ENCODE measurements at places on chromosomes 3 and 15.

GRCh38 chr3:149933858-149934257 is 36.8 kb downstream of the PFN2 start:
- no peak for DNase-seq

DNA sequence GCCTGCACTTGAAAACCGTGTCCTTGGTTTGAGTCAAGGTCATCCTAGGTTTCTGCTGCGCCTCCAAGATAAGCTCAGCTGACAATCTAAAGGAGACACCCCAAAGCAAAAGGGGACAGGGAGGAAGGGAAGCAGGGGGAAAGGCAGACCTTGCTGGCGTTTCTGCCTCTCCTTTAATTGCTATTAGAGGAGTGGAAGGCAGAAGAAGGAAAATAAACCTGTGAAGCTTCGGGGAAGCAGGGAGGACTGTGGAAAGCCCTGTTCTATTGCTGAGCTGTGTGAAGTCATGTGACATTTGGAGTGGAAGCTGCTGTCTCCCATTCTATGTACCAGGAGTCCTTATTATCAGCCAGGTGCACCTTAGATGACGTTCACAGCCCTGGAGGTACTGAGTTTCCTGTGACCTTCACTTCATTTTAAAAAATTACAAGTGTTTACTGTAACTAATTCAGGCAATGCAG is 21.5 kb upstream of the CHD2 start:
- DNase-seq, result no peak

GRCh38 chr15:42037656-42038055 is 16.8 kb upstream of the PLA2G4E start:
- DNase-seq, result no peak

DNA sequence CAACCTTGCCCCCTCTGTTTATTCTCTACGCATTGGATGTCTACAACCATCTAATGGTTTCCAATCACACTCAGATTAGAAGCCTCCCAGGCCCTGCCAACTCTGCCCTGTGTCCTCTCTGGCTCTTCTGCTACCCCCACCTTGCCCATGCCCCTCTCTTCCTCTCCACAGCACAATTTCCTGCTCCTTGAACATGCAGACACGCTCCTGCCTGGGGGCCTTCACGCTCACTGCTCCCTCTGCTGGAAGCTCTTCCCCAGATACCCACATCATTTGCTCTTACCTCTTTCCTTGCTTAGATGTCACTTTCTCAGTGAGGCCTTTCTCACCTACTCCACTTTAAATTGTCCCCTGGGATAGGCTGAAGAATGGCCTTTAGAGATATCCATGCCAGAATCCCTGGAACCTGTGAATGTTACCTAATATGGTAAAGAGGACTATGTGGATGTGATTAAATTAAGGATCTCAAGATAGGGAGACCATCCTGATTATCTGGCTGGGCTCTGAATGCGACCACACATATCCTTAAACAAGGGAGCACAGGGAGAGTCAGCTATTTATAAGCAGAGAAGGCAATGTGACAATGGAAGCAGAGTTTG is 9.9 kb downstream of the KY start:
- no peak for DNase-seq

DNA sequence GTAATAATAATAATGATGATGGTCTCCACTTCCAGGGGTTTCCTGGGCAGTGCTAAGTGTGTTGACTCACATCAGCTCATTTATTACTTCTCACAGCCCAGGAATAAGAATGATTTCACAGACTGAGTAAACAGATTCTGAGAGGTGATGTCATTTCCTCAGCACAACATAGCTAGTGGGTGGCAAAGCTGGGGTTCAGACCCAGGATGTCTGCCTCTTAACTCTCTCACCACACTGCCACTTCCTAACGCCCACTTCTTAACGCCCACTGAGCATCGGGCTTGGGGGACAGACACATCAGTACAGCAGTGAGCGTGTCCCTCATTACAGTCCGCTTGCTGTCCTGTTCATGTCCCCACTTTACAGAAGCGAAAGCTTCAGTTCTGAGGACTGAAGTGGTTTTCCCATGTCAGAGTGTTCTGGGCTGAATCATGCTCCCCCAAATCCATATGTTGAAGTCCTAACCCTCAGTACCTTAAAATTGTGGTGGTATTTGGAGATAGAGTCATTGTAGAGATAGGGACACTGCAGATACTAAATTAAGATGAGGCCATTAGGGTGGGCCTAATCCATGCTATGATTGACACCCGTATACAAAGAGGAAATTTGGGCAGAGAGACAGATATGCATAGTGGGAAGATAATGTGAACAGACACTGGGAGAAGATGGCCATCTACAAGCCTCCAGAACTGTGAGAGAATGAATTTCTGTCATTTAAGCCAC is 68.0 kb downstream of the ATP2B2 start:
- DNase-seq, result peak; percentile 48

DNA sequence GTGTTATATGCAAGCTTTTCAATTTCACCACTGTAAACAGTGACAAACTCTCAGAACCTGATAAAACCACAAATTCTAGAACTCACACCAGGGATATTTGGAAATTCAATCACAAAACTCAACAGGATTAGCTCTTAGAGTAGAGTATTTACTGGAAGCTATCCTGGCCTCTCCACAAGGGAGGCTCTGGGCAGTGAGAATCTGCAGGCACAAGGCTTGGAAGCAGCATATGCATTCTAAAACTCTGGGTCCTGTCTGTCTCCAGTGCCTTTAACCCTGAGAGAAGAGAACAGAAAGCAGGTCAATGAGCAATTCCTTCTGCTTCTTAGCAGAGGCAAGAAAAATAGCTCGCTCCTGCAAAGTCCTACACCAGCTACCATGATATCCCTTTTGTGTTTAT is 23.4 kb downstream of the PLSCR4 start:
- DNase-seq, result no peak

- no peak for DNase-seq
These were observed 68.2 kb downstream of the DENND4A start for GRCh38 chr15:65723876-65724275.

DNA sequence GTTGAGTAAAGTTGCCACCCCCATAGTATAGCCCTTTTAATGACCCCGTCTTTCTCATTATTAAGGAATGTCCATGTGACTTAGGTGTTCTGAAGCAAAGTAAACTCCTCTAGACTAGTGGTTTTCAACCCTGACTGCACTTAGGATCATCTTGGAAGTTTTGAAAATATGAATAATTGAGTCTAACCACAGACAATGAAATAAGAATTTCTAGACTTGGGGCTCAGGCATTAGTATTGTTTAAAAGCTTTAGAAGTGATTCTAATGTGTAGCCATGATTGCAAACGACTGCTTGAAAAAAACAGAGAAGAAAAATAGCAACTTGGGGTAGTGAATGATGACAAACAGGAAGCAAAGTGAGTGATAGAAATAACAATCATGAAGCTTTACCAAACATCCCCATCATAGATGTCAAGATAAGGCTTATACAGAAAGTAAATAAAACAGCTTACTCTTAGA is 35.0 kb downstream of the ALCAM start:
- DNase-seq, result no peak

DNA sequence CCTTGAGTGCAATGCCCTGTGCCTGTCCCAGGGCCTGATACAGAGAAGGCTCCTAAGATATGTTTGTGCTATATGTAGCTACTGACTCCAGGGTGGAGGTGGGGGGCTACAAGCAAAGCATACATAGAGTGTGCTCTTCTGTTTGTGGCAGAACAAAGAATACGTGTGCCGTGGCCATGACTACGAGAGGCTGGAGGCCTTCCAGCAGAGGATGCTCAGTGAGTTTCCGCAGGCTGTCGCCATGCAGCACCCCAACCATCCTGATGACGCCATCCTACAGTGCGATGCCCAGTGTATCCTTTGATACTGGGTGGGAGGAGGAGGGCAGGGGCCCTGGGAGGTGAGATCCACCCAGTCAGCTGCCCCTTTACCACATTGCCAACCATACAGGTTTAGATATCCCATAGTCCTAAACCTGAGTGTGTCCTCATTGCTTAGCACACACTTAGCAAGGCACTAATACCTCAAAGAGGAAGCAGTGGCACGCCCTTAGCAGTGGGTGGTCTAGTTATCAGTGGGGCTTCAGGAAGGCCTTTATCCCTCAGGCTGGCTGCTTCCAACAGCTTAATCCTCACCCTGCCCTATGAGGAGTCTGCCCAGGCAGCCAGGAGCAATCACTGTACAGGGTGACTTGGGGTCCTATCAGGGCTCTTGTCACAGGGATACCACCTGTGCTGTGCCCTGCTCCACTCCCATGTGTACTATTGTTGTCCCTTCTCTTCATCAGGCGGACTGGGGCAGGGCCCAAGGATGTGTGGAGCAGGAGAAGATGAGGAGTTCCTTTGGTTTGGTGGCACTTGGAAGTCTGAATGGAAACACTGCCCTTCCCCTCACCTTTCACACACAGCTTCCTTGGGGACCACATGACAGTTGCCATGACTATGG is 30.1 kb upstream of the MANF start:
- no peak for DNase-seq

GRCh38 chr3:151835751-151836525 is 22.0 kb downstream of the AADAC start:
- no peak for DNase-seq

DNA sequence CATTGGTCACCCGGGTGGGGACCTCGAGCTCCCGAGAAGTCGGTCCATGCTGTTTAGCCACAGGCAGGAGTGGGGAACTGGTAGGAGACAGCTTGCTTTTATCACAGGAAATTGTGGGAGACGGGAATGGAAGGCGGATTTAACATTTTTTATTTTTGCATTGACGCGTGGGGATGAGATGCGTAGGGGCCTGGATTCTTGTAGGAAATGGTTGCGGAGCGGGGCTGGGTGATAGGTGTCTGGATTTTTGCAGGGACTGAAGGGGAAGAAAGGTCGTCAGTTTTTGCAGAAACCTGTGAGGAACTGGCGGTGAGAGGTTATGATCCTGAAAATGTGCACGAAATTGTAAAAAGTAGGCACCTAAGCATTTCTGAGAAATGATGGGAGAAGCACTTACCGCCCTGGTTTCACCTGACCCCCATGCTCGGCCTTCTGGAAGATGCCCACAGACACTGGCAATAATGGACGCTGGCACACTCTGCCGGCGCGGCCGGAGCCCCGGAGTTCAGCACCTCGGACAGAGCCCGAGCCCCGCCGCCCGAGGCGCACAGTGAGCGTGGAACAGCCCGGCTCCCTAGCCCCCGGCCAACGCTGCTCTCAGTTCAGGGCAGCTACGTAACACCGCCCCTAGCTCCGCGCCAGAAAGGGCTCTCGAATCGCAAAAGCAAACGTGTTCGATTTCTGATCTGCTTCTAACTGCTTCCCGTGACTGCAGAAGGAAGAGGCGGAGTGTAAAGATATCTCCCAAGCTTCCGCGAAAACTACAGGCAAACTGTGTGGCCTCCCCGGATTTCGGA is 928 bp downstream of the ANKRD34C start:
- DNase-seq, result peak; percentile 36

DNA sequence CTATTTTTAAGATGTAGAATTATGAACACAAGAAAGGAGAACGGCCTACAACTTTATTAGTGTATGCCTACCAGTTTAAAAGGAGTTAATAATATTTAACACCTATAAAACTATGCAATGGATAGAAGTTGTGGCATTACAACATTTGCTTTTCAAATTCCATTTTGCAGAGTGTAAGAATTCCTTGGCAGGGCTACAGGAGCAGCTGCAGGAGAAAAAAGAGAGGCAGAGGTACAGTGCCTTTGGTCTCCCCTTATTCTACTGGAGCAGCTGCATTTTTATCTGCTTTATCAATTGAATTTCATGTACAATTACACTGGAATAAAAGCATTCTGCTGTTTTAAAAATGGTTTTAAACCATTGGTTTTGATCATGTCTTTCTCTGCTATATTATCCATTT is 145.7 kb upstream of the KCNH8 start:
- DNase-seq, result no peak

DNA sequence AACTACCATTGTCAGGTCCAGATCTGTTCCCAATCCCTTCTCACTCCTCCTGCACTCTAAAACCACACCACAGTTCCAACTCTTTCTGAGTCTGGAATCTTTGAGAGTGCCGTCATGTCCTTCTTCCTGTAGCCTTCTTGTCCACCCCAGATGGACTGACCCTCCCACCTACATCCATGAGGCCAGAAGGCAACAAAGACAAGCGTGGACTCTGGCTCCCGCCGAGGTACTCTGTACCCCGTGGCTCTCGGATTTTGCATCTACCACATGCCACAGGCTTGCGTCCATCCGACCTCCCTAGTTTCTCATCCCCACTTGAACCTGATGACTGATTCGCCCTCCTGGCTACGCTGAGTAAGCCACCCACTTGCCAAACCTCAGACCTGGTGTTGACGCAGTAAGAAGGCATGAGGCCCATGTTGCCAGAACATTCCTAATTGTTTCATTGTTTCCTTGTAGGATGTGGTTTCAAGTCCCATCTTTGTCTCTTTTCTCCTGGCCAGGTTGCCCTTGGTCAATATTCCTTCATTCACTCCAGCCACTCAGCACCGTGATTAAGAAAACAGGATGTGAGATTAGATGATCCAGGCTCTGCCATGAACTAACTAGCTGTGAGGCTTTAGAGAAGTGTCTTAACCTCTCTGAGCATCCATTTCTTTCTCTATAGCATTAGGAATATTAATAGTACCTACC is 1.1 kb upstream of the ZBTB38 start:
- no peak for DNase-seq

DNA sequence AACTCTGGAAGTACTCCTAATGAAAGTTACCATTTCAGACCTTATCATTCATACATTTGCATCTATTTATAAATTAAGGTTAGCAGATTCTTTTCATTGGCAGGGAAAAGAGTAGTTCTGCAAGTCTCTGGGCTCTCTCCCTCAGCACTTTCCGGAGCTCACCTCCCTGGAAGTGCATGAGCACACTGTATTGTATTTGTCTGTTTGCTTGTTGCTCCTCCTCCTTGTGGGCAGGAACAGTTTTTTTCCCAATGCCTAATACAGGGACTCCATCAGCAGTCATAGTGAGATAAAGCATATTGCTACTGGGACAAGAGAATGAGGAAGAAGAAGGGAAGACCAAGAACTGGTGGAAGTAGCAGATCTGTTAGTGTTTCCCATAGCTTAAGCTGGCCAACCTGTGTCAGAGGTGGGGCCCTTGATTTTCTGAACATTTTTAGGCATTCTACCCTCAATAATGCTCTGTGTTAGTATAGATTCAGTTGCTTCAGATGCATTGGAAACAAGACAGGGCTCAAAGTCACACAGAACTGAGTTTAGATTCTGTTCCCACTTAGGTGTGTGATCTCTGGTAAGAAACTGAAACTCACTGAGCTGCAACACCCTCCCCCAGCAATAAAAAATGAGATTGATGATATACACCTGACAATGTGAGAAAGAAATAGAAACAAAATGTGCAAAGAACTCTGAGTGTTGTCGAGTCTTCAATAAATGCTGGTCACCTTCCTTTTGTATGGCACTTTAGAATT is 407.8 kb downstream of the TUSC7 start:
- no peak for DNase-seq

Measured in activated CD4-positive, CD25-positive, alpha-beta regulatory T cell treated with anti-CD3 and anti-CD28 coated beads, Interleukin-2, amount 50 U/mL, for 72 hours (primary cell).